ENCODE measurements at places on chromosomes 3 and 15.

DNA sequence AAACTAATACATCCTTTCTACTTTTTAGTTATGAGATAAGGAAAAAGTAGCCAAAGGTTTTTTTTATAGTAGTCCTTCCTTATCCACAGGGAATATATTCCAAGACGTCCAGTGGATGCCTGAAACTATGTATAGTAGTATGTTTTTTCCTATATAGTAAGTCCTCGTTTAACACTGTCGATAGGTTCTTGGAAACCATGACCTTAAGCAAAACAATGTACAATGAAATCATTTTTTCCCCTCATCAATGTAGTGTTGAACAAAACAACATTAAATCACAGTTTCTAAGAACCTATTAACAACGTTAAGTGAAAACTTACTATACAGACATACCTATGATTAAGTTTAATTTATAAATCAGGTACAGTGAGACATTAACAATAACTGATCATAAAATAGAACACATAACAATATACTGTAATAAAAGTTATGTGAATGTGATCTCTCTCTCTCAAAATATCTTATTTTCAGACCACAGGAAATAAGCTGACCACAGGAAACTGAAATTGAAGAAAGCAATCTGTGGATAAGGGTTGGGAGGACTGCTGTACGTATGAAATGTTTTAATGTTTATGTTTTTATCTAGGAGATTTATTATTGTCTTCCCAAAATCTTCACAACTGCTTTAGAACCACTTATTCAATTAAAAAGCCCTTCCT is 20.6 kb downstream of the COPS2 start:
- no peak for DNase-seq

DNA sequence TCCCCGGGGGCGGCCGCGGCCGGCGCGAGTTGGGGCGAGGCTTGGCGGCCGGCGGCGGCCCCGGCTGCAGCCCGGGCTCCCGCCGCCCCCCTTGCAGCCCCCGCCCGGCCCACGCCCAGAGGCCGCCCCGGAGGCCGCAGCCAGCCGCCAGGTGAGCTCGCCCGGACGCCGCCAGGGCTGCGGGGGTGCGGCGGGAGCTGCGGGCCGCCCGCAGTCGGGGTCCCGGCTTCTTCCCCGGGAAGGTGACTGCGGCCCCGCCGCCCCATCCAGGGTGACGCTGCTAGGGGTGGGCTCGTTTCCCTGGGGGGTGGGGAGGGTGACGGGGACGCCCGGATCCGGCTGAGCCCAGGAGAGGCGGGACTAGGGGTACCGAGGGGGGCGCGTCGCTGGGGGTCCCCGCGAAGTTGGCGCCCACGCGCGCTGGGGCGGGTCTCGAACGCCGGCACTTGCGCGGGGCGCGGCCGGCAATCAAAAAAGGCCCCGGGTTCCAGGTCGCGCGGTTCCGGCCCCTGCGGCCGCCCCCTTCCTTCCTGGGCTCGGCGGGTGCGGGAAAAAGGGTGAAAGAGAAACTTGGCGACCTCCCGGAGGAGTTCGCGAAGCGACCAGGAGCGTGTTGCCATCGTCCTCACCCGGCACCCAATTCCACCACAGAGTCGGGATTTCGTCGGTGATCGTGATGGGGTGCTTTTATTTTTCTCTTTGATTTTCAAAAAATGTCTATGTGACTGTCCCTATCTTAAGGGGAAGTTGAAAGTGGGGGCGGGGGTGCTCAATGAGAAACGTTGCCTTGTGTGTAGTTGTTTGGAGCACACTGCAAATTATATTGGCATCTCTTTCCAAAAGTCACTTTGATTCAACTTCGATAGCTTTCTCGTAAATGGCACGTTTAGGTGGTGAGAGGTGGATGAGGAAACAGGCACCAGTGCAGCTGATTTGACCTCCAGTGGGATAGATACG is 619 bp downstream of the ATXN7 start:
- peak; percentile 37 for DNase-seq

GRCh38 chr3:62586356-62586755 is 213.0 kb upstream of the FEZF2 start:
- DNase-seq, result no peak

DNA sequence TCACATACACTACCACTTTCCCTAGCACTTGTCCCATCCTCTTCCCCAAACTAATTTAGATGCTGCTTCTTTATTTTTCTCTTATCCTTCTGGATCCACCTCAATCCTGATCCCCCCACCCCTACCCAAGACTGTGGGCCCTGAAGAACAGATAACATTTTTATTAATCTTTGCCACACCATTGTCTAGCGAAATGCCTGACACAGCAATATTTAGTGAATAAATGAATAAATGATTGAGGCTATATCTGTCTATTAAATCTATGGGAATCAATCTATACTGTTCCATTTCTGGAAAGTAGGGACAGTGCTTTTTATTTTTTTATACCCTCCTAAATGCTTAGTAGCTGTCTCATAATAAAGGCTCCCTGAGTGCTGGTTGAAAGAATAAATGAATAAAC is 32.9 kb upstream of the LRRC3B start:
- no peak for DNase-seq

DNA sequence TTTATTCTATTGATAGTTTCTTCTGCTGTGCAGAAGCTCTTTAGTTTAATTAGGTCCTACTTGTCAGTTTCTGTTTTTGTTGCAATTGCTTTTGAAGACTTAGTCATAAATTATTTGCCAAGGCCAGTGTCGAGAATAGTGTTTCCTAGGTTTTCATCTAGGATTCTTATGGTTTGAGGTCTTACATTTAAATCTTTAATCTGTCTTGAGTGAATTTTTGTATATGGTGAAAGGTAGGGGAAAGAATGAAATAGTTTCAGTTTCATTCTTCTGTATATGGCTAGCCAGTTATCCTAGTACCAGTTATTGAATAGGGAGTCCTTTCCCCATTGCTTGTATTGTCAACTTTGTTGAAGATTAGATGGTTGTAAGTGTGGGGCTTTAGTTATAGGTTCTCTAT is 10.6 kb upstream of the GCSAM start:
- no peak for DNase-seq

- no peak for DNase-seq
These were observed 96.6 kb upstream of the PLXND1 start for GRCh38 chr3:129702934-129703712.

DNA sequence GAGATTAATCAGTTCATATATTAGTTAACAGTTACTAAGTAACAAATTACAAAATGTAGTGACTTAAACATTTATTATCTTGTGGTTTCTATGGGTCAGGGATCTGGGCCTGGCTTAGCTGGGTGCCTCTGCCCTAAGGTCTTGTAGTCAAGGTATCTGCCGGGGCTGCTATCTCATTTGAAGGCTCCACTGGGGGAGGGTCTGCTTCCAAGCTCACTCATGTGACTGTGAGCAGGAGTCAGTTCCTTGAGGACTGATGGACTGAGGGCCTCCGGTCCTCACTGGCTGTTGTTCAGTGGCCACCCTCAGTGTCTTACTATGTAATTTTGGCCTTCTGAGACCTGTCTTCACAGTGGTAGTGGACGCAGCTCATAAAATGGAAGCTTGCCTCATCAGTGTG is 135.9 kb upstream of the PLXNA1 start:
- no peak for DNase-seq

- DNase-seq, result no peak
These were observed 767 bp upstream of the GATA2 start for GRCh38 chr3:128493570-128494366.

DNA sequence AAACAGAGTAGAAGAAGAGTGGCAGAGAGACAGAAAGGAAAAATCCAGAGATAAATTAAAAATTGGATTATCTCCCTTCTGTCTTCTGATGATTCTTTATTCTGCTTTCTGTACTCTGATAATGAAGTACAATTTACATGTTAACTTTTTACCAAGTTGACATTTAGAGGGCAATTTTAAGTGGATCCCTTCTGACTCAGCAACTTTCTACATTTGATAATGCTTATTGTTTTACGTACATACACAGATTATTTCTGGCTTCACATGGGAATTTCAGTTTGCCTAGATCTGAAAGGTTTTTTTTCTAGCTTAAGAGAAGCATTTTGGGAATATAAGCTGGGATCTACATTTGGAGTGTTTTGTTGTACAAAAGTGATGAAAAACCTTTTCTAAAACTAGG is 491.3 kb downstream of the OTOL1 start:
- no peak for DNase-seq

- no peak for DNase-seq
These were observed 46.6 kb upstream of the ATP2B2 start for GRCh38 chr3:10551821-10552630.

GRCh38 chr3:14657579-14657978 is 6.0 kb downstream of the CCDC174 start:
- no peak for DNase-seq

DNA sequence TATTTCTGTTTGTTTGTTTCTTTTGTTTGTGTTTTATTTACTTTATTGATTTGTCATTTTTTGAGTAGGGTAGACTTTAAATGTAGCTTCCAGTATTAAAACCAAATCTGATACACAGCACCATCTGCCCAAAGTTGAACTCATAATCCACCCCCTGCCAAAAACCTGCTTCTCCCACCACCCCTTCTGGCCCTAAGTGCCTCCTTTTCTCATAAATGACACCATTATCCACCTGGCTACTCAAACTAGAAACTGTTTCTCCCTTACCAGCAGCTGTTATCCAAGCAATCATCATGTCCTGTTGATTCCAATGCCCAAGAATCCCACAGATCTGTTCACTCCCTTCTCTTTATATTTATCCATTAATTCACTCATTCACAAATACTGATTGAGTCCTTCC is 21.8 kb upstream of the PTX3 start:
- DNase-seq, result no peak

DNA sequence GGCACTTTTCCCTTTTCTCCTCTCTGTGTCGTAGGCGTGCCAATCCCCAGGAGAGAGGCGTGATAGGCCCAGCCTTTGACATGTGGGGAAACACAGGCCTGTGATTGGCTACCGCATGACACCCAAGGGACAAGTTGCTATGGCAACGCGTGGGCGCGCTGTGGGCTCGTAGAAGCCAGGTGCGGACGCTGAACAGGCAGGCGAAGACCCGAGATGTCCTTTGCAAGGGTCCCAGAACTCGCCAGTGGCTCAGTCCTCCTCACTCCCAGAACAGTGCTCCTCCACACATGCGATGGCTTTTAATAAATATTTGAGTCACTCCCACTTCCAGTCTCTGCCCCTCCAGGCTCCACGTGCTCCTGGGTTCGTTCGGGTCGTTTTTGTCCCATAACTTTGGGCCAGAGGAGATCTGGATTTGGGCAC is 4.2 kb downstream of the SLC51B start:
- peak; percentile 77 for DNase-seq

DNA sequence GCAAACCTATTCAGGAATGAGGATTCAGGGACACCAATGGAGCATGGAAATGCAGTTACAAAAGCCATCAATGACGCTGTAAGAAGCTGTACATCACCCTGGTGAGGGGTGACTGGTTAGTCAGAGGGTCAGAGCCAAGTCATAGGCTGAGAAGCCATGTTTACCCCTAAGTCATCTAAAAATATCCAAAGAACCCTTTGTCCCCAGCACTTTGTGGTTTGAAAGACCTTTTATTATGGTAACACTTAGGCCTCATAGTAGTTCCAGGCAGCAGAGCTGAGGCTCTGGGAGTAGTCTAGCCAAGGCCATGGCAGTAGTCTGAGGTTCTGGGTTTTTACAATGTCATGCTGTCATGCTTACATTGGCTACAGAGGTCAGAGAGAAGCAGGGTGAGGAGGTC is 131.2 kb downstream of the CTNNB1 start:
- no peak for DNase-seq

DNA sequence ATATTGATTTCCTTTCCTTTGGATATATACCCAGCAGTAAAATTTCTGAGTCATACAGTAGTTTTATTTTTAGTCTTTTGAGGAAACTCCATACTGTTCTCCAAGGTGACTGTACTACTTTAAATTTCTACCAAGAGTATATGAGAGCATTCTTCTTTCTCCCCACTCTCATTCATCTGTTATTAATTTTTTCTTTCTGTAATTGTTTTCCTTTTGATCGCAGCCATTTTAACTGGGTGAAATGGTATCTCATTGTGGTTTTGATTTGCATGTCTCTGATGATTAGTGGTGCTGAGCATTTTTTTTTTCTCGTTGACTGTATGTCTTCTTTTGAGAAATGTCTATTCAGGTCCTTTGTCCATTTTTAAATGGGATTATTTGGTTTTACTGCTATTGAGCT is 18.3 kb upstream of the VGLL3 start:
- no peak for DNase-seq

DNA sequence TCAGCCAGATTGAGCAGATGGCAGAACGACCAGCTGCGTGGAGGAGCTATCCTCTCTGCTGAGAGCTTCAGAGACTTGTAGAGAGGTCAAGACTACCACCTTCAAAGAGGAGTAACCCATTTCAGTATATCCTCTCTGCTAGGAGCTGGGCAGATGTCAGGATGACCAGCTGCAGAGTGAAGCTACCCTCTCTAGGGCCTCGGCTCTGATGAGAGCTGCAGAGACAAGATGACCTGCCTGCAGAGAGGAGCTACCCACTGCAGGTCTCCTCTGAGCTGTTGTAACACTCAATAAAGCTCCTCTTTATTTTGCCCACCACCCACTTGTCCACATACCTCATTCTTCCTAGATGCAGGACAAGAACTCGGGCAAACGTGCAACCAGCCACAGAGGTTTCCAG is 1522.7 kb downstream of the OTOL1 start:
- DNase-seq, result no peak

GRCh38 chr15:91940496-91941381 is 87.2 kb downstream of the SLCO3A1 start:
- no peak for DNase-seq

DNA sequence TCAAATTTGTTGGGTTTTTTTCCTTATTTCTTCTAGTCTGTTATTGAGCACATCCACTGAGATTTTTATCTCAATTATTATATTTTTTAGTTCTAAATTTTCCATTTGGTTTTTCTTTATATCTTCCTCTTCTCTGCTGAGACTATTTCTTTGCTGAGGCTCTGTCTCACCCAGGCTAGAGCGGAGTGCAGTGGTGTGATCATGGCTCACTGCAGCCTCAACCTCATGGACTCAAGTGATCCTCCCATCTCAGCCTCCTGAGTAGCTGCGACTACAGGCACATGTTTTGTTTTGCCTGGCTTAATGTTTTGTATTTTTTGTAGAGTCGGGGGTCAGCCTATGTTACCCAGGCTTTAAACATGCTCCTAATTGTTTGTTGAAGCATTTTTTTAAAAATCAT is 10.2 kb downstream of the CTDSPL start:
- DNase-seq, result no peak

GRCh38 chr3:189276444-189277219 is 104.9 kb downstream of the TPRG1 start:
- DNase-seq, result no peak

- no peak for DNase-seq
These were observed 3.7 kb downstream of the SLC6A20 start for GRCh38 chr3:45792516-45793172.

GRCh38 chr3:184663756-184664155 is 48.1 kb downstream of the MAGEF1 start:
- no peak for DNase-seq

- no peak for DNase-seq
These were observed 44.5 kb downstream of the LRCH3 start for GRCh38 chr3:197835509-197835908.

- no peak for DNase-seq
These were observed 34.6 kb downstream of the ROPN1B start for GRCh38 chr3:126003447-126004190.

GRCh38 chr3:186107215-186108105 is 1.4 kb downstream of the ETV5 start:
- DNase-seq, result peak; percentile 47

Measured in ovary (tissue), 10 donors.